ENCODE measurements at places on chromosomes 6 and 20.

GRCh38 chr6:21023210-21023609 is 489.0 kb downstream of the CDKAL1 start:
- DNase-seq = no peak

GRCh38 chr20:6622041-6622440 is 145.4 kb upstream of the BMP2 start:
- no peak for DNase-seq

- DNase-seq = no peak
These were observed 186.7 kb downstream of the RPS12 start for GRCh38 chr6:133001040-133001565.

- DNase-seq = peak; percentile 8
These were observed 27.8 kb upstream of the CENPW start for GRCh38 chr6:126312013-126312665.

DNA sequence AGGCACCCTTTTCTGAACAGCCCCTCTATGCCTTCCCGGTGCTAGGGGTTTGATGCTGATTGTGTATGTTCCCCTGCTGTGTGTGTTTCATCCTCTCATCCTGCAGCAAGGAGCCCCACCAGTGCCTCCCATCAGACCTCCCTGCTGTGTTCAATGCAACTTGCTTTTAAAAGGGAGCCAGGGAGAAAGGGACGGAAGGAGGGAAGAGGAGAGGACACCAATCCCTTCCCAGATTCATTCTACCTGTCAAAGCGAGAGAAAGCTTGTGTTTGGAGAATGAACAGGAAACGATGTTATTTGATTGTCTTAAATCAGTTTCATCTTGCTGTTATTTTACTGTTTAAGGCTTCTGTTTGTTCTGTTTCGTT is 259.2 kb downstream of the ADGB start:
- DNase-seq = peak; percentile 52

DNA sequence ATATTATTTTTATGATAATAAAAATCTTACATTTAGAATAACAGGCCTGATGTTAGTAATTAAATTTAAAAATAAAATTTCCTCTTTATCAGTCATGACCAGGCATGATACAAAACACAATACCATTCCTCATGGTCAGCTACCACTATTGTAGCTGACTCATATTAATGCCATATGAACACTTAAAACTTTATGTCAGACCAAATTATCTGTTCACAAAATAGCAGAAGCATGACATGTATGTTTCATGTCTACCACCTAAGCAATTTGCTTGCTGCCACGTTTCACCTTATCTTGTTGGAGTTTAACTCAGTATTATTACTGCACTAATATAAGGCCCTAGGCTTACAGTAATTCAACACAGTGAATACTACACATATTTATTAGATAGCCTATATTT is 65.7 kb downstream of the HTR1B start:
- no peak for DNase-seq

DNA sequence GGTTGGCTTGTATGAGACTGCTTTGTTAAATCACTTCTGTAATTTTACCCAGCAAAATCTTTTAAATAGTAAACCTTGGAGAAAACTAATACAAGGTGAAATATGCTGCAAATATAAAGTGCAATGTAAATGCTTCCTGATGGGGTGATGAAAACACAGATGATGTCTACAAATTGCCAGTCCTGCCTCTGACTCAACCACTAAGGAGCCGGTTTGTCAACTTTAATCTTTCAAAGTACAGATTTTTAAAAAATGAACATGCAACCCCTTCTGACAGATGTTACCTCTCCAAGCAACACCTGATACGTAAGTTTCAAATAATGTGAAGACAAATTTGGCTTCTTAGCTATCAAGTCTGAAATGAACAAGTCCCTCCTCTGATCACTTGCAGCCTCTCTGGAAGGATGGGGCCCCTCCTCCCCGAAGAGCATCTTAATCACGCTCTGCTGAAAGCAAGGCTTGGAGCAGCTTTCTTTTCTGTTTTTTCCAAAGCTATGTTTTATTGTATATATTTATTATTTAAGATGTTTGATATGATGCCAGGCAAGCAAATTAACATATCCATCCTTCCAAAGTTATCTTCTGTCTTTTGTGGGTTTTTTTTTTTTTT is 196.0 kb downstream of the MYLK4 start:
- DNase-seq = no peak

DNA sequence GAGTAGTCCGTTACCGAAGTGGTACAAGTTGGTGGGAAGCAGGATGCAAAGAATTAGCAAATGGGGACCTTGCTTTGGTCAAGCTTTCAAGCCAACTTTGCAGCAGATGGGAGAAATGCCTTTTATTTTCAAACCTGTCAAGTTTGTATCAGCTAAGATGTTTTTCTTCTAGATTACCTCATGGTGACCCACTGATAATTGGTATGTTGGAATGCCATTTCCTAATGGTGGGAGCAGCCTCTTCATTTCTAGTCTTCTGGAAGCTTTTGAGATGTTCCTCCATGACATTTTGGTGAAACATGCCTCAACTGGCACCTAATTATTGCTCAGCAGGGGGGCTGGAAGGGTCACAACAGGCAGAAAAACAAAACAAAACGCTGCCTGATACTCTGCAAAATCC is 43.7 kb downstream of the ADNP start:
- no peak for DNase-seq

- DNase-seq = no peak
These were observed 532 bp upstream of the PM20D2 start for GRCh38 chr6:89145091-89145955.

DNA sequence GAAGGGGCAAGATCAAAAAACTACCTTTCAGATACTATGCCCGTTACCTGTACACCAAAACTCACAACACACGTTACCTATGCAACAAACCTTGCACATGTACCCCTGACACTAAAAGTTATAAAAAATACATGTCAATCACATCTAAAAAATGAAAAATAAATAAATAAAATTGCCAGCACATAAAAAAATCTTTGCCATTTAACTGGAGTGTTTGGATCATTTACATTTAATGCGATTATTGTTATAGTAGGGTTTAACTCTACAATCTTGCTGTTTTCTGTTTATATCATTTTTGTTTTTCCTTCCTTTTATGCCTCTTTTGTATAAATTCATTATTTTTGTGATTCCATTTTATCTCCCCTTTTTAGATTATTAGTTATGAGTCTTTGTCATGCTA is 106.3 kb downstream of the RFX6 start:
- no peak for DNase-seq

- no peak for DNase-seq
These were observed 507 bp upstream of the VGLL2 start for GRCh38 chr6:117264692-117265409.

GRCh38 chr20:39117491-39117890 is 155.3 kb downstream of the DHX35 start:
- DNase-seq = peak; percentile 30

GRCh38 chr20:574297-574942 is 30.8 kb upstream of the CSNK2A1 start:
- DNase-seq = no peak

GRCh38 chr6:119233312-119233984 is 116.1 kb downstream of the MAN1A1 start:
- DNase-seq = no peak

- DNase-seq = no peak
These were observed 13.4 kb downstream of the FAM110A start for GRCh38 chr20:846894-847278.

- DNase-seq = peak; percentile 66
These were observed 539 bp downstream of the CDYL start for GRCh38 chr6:4776493-4777393.

DNA sequence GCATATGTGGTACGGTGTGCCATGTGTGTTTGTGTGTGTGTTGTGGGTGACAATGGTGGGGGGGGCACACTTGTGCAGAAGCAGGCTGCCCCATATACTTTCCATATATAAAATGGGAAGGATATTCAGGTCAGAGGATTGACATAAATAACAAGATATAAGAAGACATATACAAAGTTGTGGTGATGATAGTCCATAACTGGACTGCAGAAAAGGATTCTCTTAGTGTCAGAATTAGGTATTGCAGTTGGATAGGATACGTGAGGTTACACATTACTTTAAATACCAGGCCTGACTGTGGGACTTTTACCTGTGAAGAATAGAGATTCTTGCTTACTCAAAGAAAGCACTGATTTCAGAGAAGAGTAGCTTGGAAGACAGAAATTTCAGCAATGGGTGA is 1260.3 kb downstream of the EPHA7 start:
- DNase-seq = no peak

GRCh38 chr20:40592941-40593340 is 96.1 kb downstream of the MAFB start:
- DNase-seq = no peak

GRCh38 chr6:109897025-109897424 is 81.1 kb upstream of the GPR6 start:
- no peak for DNase-seq

DNA sequence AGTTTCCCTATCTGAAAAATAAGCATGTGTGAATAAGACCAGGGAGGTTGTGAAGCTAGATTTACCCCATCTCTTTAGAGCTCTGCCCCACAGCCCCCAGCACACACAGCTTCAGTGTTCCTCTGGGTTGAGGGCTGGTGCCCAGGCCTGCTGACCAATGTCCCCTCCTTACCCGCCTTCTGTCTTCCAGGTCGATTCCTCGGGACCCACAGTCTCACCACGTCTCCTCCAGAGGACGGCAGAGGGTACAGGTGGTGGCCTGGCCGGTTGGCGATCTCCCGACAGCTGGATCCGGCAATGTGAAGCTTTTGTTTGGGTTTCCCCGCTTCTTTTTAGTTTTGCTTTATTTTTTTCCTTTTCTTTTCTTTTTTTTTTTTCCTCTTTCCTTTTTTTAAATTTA is 42.0 kb downstream of the STK35 start:
- no peak for DNase-seq

- DNase-seq = no peak
These were observed 16.5 kb upstream of the FOXQ1 start for GRCh38 chr6:1295420-1295819.

DNA sequence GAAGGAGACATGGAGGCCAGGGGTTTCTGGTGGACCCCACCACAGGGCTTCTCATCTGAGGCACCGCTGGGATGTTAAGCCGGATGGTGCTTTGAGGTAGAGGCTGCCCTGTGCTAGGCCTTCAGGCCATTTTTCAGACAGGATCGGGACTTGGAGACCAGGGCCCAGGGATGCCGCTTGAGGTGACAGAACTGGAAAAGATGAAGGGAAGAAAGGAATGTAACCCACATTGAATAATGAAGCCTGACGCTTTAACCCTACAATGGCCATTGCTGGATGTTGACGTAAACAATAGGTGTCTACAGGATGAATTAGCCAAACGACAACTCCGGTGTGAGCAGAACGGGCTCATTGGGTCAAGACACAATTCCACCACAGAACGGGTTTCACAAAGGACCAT is 62.5 kb downstream of the CEBPB start:
- no peak for DNase-seq

GRCh38 chr6:42509765-42510164 is 54.1 kb upstream of the UBR2 start:
- DNase-seq = no peak

GRCh38 chr6:166010136-166010960 is 157.3 kb downstream of the TBXT start:
- no peak for DNase-seq

GRCh38 chr6:47403056-47403455 is 74.5 kb upstream of the CD2AP start:
- no peak for DNase-seq

DNA sequence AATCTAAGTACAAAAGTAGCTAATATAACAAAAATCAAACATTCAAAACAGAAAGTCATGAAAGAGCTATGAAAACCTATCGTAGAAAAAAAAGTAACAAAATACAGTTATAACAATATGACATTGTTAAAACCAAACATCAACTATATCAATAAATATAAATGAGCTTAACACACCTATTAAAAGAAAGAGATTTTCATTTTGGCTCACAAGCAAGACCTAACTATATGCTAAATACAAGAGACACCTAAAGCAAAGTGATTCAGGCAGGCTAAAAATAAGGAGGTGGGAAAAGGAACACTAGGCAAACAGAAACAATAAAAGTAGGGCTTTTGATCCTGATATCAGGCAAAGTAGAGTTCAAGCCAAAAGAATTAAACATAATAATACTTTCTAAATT is 13.5 kb downstream of the ZNF322 start:
- no peak for DNase-seq

- DNase-seq = peak; percentile 31
These were observed 302.7 kb upstream of the ZFP64 start for GRCh38 chr20:52494244-52494643.

DNA sequence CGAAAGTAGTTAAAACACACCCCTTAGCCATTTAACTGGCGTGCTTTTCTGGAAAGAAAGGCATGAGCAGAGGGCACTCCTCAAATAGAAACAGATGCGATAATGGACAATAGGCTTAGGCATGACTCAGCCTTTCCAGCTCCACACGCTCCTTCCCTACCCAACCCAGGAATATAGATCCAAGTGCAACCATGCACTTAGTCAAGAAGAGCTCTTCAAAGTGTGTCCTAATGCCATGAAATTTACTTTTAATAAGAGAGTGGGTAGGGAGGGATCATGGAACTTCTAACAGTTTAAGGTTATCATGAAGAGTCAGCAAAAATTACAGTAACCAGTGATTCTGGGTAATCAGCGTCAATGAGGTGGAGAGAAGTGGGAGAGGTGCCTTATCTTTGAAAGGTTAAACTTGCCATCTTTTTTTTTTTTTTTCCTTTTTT is 2.4 kb upstream of the EFHC1 start:
- DNase-seq = peak; percentile 36
